ENCODE measurements at places on chromosomes 1 and 21.
A peak's percentile ranks its signal among the peaks of the same experiment; 100 is the strongest.

- ATAC-seq: no peak
Observed at GRCh38 chr1:243487036-243487648, 231.3 kb downstream of the SDCCAG8 start.

GRCh38 chr1:162010175-162010506, 13.5 kb downstream of the OLFML2B start:
- ATAC-seq: no peak

GRCh38 chr1:31723828-31724359, 20.1 kb upstream of the COL16A1 start:
- peak; percentile 51 for ATAC-seq

DNA sequence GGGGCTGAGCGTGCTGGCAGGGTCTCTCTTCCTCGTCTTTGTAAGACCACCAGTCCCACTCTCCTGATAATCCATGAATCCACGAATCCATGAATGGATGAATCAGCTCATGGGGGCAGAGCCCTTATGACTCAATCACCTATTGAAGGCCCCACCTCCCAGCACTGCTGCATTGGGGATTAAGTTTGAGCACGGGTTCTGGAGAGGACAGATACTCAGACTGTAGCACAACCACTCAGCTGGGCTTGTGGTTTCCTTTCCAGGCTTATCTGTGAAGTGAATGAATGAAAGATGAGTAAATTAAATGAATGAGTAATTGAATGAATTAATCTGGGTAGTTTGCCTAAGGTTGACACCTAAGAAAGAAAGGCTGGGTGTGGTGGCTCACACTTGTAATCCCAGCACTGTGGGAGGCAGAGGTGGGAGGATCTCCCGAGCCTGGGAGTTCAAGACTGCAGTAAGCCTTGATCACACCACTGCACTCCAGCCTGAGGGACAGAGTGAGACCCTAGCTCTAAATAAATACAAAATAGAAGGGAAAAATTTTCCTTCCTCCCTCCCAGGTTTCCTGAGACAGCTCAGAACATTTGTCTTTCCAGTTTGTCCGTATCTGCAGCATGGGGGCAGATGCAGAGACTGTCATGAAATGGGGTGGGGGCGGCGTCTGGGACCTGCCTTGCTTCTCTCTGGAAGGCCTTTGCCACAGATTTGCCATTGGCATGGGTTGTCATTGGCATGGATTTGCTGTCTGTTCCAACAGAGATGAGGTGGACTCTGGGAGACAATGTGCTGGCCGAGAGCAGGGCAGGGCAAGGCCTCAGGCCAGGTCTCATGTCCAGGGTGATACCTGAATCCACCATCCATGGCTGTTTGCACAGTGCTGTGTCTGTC, 187.7 kb upstream of the C1orf174 start:
- ATAC-seq: no peak

DNA sequence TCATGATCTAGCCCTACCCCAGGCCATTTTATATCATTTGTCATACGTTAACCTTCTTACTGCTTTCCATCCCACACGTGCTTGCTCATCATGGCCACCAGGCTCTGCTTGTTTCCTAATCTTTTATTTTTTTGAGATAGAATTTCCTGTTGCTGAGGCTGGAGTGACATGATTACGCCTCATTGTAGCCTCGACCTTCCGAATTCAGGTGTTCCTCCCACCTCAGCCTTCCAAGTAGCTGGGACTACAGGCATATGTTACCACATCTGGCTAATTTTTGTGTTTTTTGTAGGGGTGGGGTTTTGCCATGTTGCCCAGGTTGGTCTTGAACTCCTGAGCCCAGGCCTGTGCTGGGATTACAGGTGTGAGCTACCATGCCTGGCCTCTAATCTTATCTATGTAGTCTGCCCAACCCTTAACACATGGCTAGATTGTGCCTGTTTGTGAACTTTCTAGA, 3.3 kb downstream of the UAP1 start:
- ATAC-seq: no peak

Data from SK-N-SH treated with all-trans-retinoic acid at 6 μM for 48 hours (cell line).